ENCODE measurements at places on chromosomes 13 and 19.

- no peak for DNase-seq
Observed at GRCh38 chr13:75461314-75461713, 20.7 kb downstream of the TBC1D4 start.

DNA sequence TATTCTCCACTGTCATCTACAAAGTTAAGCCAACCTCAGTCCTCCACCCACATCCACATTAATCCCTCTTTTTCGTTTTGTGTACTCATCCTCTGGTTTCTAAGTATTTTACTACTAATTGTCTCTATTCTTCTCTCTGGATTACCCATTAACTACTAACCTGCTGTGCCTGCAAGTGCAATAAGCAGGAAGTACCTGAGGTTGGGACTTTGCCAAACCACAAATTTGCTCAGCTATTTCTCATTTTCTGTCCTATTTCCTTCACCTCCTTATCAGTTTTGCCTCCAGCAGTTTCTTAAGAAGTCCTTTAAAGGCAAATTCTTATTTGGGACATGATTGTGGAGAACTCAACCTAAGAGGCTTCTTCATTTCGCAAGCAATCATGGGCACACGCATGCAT, 1708.9 kb downstream of the SLITRK5 start:
- no peak for DNase-seq

GRCh38 chr13:79459906-79460305, 21.0 kb upstream of the NDFIP2 start:
- no peak for DNase-seq

DNA sequence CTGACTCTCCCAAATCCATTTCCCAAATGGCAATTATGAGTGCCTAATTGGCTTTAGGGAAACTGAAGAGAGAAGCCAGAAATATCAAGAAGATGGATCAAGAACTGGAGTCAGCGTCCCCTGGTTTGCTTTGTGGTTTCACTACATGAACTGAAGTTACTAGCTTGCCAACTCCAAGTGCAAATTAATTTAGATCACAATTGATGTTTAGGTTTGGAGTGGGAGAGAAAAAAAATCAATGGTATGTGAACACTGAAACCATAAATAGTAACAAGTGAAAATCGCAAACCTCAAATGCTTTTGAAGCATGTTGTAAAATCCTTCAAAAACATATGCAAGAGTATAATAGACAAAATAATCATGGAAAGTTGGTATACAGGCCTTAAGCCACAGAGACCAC, 1528.6 kb upstream of the SLC10A2 start:
- no peak for DNase-seq

DNA sequence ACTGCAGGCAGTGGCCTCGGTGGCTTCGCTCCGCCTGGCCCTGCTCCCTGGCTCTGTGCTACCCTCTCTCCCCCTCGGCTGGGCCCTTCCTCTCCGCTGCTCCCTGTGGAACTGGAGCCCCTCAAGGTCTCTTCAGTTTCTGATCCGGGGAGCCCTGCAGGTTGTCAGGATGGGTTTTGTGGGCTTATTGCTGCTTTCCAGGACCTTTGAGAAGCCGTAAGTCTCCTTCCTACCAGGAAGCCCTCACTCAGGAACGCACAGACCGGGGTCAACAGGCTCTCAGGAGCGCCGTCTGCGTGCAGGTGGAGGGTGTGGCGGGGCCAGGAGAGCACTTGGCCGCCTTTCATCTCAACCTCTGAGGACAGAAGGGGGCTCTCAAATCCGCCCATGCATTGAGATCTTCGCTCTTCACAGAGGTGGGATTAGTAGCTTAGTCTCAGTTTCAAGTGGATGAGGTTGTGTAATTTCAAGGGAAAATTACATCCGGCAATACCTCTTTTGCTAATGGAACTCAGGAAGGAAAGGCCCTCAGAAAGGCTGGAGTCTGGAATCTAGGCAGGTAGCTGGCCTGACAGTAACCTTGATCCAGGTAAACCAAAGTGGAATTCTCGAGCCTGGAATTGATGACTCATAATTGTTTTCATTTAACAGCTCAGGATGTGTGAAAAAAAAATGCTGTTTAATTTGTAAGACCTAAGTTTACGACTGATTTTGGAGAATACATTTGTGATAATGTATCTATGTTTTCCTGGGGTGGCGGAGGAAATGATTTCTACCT, 102.0 kb downstream of the ATP11A start:
- DNase-seq: no peak

- DNase-seq: no peak
Observed at GRCh38 chr13:50675651-50676050, 167.8 kb downstream of the DLEU7 start.

- no peak for DNase-seq
Observed at GRCh38 chr19:41133260-41133659, 19.0 kb downstream of the CYP2F1 start.

DNA sequence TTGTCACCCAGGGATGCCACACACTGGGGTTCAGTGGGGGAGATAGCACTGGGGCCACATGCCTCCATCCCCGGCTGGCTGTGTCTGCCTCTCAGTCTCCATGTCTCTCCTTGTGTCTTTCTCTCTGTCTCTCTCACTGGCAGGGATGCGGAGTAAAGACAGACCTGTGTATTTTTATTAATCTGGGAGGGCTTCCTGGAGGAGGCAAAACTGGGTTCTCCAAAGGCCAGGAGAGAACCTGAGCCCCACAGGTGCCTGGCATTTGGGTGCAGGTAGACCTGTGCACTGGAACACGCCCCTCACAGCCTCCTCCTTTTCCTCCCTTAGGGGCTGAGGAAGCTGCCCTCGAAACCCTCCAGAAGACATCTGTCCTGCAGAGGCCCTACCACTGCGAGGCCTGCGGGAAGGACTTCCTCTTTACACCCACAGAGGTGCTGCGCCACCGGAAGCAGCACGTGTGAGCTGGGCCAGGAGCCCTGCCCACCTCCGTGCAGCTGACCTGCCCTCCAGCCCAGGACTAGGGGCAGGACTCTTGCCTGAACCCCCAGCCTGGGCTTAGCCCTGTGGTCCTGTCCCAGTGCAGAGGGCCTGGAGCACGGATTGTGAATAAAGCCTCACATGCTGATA, 32.7 kb downstream of the DHX34 start:
- no peak for DNase-seq

DNA sequence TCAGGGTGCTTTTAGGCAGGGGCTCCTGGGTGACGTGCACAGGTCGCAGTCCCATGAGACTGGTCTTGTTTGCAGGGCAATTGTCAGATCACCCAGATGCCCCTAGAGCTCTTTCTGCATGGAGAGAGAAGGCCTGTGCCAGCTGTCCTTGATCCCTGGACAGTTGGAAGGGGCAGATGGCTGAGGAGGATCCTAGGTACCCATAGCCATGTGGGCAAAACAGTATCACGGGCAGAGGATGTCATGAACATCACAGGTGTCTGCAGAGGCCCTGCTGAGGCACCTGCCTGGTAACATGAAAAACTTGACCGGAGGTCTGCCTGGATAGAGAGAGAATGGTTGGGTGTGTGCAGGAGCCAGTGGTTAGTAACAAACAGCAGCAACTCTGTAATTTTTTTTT, 99.3 kb downstream of the ZNF536 start:
- no peak for DNase-seq

- no peak for DNase-seq
Observed at GRCh38 chr19:50514346-50515167, 844 bp upstream of the ASPDH start.

GRCh38 chr19:34254046-34254697, at the start of gene GARRE1:
TSS of gene GARRE1 (plus strand) at chr19:34254554. CDS start at chr19:34300474, 45,920 bp downstream.
- DNase-seq: peak; percentile 68

GRCh38 chr19:29016926-29017760, 195.8 kb downstream of the UQCRFS1 start:
- DNase-seq: no peak

DNA sequence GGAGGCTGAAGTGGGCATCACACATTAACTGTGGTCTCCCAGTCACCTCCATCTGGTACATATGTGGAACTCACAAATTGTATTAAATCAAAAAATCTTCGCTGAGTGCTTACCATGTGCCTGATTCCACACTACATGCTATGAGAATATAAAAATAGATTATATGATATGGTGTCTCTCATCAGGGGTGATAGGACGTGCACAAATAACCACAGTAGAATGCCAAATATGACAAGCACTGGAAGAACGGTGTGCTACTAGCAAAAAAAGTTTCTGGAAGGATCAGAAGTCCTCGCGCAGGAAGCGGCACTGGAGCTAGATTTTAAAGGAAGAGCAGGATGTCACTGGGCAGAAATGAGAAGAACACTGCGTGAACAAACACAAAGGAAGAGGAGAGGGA, 62.3 kb downstream of the TBC1D4 start:
- DNase-seq: no peak
